ENCODE measurements at places on chromosomes 2 and 18.

GRCh38 chr2:200065477-200065876 lies 110.1 kb downstream of the MAIP1 start:
- DNase-seq: no peak

- no peak for DNase-seq
Observed at GRCh38 chr2:125701070-125701469, 954.9 kb upstream of the GYPC start.

DNA sequence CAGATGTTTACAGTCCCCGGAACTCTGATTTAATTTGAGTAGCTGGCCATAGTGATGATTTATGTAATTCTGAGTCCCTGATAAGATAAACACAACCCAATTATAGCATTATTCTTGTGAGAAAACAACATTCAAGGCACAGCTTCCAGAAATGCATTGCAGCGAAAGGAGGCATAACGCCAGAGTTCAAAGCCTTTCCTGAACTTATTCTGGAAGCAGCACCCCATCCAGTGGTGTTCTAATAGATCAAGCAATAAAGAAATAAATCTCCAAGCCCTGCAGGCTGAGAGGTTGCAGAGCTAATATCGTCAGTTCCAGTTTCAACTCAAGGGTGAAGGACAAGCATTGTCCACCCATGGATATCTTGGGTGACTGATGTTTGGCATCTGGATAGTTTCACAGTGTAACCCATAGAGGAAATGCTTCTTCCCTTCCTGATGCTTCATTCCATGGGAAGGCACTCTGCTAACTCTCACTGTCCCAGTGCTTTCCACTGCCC lies 18.8 kb downstream of the CDH2 start:
- no peak for DNase-seq

DNA sequence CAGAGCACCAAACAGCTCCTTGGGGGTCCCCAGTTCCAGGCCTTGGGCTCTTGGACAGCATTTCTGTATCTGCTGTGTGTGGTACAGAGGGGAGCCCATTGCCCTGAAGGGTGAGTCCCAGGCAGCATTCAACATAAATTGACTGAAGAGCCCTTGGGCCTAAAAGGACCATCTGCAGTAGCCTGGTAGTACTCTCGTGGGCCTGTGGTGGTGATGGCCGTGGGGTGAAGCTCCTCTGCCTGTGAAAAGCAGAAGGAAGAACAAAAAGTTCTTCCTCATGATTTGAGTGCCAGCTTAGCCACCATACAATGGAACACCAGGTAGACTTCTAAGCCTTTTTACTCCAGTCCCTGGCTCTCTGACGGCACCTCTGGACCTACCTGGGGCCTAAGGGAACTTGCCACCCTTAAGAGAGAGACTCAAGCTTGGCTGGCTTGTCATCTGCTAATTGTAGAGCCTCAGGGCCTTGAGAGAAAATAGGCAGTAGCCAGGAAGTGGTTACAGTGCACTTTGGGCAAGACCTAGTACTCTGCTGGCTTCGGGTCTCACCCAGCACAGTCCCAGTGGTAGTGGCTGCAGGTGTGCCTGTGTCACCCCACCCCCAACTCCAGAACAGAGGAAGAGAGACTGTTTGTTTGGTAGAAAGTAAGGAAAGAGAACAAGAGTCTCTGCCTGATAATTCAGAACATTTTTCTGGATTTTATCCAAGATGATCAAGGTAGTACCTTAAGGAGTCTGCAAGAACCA lies 84.6 kb upstream of the CERS6 start:
- no peak for DNase-seq

GRCh38 chr2:218648088-218648786 lies 11.2 kb downstream of the ZNF142 start:
- DNase-seq: peak; percentile 32

DNA sequence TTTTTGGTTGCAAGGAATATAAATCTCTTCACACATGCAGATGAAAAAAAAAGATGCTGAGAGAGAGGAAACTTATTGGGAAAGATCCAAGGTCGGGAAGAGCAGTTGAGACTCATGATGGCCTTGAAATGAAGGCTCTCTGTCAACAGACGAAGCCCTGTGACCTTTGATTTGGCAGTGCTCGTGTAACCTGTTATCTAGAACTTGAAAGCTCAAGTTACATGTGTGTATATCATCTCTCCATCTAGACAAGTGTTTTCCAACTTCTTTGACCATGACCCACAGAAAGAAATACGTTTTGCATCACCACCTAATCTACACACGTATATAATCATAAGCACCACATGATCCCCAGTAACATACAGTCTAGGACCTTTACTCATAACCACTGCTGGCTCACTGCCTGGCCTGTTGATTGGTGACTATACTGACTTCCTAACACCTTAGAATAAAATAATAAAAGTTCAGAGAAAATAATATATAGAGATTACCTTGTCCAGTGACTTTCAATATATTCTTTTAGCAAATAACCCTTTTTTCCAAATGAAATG lies 319.0 kb upstream of the PKDCC start:
- no peak for DNase-seq

DNA sequence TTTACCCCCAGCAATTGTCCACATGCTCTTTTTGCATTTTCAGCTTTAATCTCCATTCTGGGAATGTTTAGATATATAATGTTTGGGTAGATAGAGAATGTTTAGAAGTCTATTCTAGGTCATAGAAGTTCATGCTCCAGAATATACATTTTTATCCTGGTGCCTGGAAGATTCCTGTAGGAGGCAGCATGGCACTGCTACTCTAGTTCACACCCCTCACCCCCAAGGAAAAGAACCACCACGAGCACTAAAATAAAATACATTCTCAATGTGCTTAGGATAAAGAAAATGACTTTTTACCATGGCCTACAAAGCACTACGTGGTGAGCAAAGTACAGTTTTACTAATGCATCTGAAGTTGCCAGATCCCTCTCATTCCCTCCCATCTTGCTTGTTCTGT lies 53.8 kb downstream of the MYO1B start:
- no peak for DNase-seq

GRCh38 chr2:65349863-65350262 lies 82.5 kb downstream of the SPRED2 start:
- no peak for DNase-seq

GRCh38 chr2:141522702-141523101 lies 608.1 kb downstream of the LRP1B start:
- no peak for DNase-seq

DNA sequence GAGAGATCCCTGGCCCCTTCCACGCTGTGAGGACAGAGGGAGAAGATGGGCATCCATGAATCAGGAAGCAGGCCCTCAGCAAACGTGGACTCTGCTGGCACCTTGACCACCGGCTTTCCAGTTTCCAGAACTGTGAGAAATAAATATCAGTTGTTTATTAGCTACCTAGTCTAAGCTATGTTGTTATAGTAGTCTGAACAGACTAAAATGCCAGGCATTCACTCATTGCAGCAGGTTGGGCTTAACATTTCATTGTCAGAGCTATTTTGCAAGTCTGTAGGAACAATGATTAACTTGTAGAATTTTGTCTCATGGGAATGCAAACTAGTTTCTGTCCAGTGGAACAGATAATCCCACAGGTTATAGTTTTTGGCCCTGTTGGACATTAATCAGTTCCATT lies 24.8 kb upstream of the TBC1D8 start:
- no peak for DNase-seq

DNA sequence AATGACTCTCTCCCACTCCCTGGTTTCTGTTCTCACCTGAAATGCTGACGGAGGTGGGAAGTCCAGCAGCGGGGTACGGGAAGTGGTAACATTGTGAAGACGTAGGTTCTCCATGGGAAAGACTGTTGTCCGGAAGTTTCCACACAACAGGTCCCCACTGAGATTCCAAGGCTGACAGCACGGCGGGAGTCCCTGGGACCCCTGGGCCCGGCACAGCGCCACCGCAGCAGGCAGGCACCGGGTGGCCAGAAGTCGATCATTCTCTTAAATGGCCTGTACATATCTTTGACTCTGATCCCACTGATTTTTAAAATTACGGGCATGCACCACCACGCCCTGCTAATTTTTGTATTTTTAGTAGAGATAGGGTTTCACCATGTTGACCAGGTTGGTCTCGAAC lies 201.0 kb upstream of the SALL3 start:
- DNase-seq: no peak

DNA sequence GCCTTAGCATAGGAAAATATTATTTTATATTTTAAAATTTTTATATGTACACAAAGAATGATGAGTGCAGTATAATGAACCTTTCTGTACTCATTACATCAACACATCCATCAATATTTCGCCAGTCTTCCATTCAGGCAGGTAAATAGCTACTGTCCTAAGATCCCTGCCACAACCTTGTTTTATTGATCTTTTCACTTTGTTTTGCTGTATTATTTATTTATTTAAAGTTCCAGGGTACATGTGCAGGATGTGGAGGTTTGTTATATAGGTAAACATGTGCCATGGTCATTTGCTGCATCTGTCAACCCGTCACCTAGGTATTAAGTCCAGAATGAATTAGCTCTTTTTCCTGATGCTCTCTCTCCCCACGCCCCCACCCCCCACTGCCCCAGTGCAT lies 64.6 kb downstream of the INHBB start:
- no peak for DNase-seq

DNA sequence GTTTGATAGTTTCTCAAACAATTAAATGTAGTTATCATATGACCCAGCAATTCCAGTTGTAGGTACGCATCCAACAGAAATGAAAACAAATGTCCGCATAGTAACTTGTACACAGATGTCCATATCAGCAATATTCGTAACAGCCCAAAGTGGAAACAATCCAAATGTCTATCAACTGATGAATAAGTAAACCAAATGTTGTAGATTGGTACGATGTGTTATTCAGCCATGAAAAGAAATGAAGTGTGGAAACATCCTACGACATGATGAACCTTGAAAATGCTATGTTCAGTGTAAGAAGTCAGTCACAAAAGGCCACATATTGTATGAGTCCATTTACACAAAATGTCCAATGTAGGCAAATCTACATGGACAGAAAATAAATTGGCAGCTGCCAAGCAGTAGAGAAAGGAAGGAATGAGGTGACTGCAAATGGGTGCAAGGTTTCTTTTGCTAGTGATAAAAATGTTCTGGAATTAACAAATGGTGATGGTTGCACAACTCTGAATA lies 26.9 kb downstream of the GAREM1 start:
- DNase-seq: no peak

GRCh38 chr2:23363831-23364230 lies 21.1 kb upstream of the KLHL29 start:
- DNase-seq: no peak

GRCh38 chr2:26333293-26333692 lies 12.7 kb upstream of the SELENOI start:
- DNase-seq: no peak

DNA sequence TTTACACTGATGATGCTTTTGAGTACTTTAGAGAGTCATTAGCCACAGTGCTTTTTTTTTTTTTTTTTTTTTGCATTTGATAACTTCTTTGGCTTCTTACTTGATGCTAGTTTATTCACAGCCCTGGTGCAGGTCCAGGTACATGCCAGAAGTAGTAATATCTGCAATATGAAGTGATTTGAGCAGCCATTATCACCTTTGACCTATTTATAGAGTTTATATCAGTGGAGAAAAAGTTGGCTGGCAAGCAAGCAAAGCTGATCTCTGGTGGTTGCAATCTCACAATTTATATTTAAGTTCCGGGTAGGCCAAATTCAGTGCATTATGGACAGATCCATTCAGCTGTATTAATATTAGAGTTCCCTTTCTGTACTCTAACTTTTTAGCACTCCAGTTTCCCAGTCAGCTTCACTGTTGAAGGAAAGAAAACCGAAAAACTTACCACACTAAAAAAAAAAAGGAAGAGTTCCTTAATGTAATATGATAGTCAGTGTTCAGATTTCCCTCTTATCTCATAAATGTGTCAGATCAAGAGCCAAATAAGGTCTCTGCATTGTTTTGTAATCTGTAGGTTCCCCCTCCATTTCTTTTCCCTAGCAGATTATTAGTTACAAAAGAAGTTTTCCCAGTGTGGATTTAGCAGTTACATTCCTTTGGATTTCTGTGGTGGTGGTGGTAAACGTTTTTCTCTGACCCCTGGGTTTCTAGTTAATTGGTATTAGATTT lies 78.6 kb downstream of the HAUS1 start:
- no peak for DNase-seq

GRCh38 chr18:10727477-10727876 lies 201.7 kb downstream of the NAPG start:
- DNase-seq: no peak

DNA sequence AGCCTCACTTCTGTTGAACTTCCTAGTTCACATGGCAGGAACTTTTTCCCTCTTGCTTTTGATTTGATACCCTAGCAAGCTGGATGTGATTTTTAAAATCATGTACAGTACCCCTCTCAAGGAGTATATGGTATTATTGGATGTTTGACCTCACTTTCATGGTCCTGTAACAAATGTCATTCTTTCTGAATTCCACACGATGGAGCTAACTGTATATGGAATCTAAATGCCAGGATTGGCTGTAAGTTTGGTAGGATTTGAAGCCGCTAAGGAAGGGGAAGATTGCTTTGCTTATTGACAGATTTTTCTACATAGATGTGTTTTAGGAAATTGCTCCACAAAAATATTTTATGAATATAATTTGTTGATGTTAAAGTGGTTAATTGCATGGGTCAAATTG lies 18.3 kb downstream of the MAIP1 start:
- peak; percentile 29 for DNase-seq

DNA sequence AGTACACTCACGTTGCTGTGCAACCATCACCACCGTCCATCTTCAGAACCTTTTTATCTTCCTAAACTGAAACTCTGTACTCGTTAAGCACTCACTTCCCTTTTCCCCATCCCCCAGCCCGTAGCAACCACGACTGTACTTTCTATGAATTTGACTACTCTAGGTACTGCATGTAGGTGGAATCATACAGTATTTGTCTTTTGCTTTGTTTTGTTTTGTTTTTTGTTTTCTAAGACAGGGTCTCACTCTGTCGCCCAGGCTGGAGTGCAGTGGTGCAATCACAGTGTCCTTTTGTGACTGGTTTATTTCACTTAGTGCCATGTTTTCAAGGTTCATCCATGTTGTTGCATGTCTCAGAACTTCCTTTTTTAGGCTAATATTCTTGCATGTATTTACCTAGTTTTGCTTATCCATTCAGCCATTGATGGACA lies 7.0 kb upstream of the TYMS start:
- DNase-seq: no peak

DNA sequence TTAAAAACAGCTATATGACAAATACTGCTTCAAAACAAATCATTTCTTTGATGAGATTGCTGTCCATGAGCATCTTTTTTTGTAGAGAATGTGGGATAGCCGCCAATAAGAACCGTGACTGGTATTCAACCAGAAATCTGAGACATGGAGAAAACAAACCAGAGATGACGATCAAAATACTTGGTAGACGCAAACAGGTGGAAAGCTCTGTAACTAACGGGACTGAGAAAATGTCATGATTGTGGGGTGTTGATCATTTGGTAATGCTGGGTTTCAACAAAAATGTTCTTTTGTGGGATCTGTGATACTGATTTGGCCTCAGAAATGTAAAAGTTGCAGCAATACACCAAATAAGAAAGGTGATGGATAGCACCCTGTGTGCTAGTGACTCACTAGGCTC lies 364.8 kb downstream of the NYAP2 start:
- no peak for DNase-seq

GRCh38 chr2:237060534-237061312 lies 25.0 kb upstream of the COPS8 start:
- DNase-seq: peak; percentile 48
